ENCODE measurements at places on chromosomes 6 and 20. TPM values are rescaled to one million over a fixed set of nuclear protein-coding genes. Genes with fewer than 3 reads are reported as not detected.

TMEM170B gene
- 8.0 TPM for polyA plus RNA-seq

DNA sequence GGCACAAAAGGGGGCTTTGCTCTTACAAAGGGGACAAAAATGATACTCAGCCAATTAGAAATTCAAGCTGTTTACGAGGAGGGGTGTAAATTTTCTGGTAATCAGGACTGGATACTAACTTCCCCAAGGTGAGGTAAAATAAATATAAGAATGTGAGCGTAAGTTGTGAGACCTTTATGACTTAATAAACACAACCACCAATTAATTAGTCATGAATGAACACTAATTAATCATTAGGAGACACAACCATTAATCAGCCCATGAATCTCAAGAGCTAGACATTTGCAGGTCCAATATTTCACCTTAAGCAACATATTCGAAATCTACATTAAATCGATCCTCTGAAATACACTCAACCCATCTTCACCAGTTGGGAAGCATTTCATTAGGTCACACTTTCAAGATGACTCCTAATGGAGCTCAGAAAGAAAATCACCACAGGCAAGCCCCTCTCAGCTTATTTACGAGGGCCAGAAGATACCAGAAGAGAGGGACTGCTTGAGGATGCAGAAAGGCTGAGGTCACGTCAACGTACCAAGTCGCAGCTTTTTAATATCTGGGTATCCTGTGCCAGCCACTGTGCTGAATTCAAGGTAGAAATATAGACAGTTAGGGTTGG lies 2.7 kb downstream of the ADTRP start:
- no peak for DNase-seq

- no peak for DNase-seq
Measured at GRCh38 chr6:17036065-17036393, 65.8 kb upstream of the STMND1 start.

GRCh38 chr20:7908905-7909304 lies 31.4 kb downstream of the HAO1 start:
- no peak for DNase-seq

- DNase-seq: no peak
Measured at GRCh38 chr6:87887266-87887665, 160.4 kb upstream of the SPACA1 start.

GTSF1L gene
- polyA plus RNA-seq: not detected

ADGRF4 gene
- polyA plus RNA-seq: not detected

TRIM40 gene
- not detected for polyA plus RNA-seq

- no peak for DNase-seq
Measured at GRCh38 chr6:109428889-109429477, 11.4 kb downstream of the PPIL6 start.

TRERF1 gene
- polyA plus RNA-seq: 14.1 TPM

SLC17A1 gene
- 30.1 TPM for polyA plus RNA-seq

DEFB115 gene
- not detected for polyA plus RNA-seq

- no peak for DNase-seq
Measured at GRCh38 chr20:11217326-11218172, 543.8 kb upstream of the JAG1 start.

DNA sequence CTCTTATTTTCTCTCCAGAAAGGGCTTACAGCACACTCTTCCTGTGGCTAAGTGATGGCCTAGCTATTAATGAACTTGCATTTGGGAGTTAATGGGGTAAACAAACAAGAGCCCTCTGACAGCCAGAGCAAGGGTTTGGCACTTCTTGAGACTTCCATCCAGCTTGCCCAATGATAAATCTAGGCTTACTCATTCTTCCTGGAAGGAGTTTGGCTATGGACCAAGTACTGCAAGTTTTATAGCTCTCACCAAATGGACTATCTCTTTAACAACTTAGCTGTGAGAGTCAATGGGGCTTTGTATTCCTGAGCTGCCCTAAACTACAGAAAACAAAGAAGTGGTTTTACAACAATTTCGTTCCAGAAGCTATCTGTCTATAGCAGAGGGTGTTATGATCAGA lies 16.7 kb upstream of the PI3 start:
- no peak for DNase-seq

PGBD1 gene
- 10.0 TPM for polyA plus RNA-seq

DNA sequence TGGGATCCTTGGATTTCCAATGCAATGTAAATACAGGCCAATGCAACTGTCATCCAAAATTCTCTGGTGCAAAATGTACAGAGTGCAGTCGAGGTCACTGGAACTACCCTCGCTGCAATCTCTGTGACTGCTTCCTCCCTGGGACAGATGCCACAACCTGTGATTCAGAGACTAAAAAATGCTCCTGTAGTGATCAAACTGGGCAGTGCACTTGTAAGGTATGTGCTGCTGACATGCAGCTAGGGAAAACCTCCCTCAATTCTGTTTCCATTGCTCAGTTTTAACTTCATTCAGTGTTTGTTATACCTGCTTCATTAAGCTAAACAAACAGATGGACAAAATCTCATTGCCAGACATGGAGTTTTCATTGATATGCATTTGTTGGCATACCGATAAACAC lies 397.1 kb downstream of the ARHGAP18 start:
- DNase-seq: no peak

ULBP2 gene
- 0.41 TPM for polyA plus RNA-seq

GRCh38 chr6:42452171-42453030 lies 675 bp upstream of the TRERF1 start:
- no peak for DNase-seq

- DNase-seq: no peak
Measured at GRCh38 chr6:11968241-11968806, 43.8 kb upstream of the HIVEP1 start.

DNA sequence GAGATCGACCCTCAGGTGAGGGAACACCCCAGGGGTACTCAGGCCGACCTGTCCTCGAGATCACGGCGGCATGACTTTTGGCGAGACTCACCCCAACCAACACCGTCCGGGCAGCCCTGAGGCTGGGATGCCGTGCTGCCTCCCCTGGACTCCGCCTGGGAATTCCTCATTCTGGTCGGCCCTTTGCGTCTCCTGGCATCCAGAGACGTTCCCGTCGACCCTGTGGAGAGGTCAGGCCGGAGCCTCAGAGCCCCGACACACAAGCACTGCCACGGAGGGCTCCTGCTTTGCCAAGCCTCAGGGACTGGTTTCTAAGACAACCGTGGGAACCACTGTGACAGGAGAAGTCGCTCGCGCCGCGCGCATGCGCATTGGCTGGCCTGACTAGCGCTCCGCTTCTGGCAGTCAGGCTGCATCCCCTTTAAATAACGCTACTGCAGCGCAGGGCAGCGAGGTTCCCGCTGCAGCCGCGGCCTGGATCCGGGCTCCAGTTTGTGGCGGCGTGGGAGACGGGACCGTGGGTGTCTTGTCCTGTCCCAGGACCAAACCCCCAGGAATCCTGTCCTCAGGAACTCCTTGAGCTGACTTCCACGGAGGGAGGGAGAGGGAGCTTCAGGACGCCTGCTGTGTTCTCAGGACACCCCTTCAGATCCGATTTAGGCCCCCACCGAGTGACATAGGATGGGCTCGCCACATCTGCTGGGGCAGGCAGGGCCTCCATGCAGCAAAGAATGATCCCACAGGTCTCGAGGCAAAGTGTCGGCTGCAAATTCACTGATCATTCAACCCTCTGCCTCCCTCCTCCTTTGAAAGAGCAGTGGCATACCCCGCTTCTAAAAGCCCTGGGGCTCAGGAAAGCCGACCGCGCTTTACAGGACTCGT lies 163.2 kb upstream of the ZNF337 start:
- DNase-seq: no peak

DNA sequence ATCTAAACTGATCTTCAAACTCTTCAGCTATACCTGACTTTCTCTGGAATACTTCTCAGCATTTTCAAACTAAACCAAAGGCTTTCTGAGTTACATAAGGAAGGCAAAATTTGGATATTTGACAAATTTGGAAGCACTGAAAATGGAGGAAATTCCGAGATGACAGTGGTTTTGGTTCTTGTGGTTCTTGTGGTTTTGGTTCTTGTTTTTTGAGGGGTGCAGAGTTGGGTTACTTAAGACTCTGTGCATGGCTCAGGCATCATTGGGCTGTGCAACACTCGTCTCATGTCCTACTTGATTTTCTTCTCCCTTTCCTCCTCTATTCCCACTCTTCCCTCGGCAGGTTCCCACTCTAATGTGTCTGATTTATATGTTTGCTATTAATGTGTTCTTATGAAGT lies 78.0 kb downstream of the SLC22A3 start:
- no peak for DNase-seq

DNA sequence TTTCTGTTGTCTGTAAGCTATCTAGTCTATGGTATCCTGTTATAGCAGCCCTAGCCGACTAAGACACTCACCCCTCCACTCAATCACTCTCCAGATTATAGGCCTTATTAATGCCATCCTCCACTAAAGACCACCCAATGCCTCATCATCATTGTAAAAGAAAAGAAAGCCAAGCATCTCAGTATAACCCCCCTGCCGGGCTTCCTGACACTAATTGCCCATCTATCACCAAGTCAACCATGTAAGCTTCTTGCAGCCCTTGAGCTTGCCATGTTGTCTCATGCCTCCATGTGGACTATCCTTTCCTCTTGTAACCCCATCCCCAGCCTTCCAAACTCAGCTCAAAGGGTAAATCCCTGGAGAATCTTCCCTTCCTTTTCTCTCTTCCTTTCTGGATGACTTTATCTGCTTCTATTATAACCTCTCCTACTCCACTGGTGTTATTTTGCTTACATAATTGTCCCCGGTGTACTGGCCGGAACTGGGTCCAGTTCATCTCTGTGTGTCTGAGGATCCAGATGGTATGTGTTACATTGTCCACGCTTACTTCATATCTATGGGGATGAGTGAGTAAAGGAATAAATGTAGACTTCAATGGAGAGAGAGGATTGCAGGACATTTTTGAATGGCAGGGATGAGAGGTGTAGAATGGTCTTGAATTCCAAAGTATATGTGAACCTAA lies 202.9 kb upstream of the SOX4 start:
- DNase-seq: no peak

- DNase-seq: no peak
Measured at GRCh38 chr20:17281478-17281877, 54.6 kb downstream of the PCSK2 start.

GRCh38 chr20:32316667-32317066 lies 39.2 kb downstream of the KIF3B start:
- no peak for DNase-seq

- DNase-seq: no peak
Measured at GRCh38 chr6:82183642-82184282, 63.8 kb downstream of the IBTK start.

- DNase-seq: no peak
Measured at GRCh38 chr6:169034516-169035167, 219.0 kb downstream of the THBS2 start.

TP53RK gene
- polyA plus RNA-seq: 17.2 TPM

- no peak for DNase-seq
Measured at GRCh38 chr6:152879681-152880080, 103.2 kb downstream of the FBXO5 start.
